Endothelial cell of umbilical vein (primary cell): ENCODE measurements at places on chromosomes 2 and 18.

DNA sequence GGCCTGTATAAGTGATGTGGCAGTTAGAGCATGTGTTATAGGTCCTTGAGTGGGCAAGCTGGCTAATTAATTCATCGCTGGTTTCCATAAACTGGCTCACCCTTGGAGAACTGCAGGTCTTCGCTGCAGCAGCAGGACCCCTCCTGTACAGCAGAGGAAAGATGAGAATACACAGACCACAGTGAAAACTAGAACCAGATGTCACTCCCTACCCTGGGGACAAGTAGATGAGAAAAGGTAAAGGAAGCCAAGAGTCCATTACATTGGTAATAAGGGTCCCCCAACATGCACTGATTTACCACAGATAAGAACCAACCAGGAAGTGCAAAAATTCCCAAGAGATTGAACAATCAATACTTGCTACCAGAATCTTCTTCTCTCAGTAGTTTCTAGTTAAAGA, 415.6 kb upstream of the LYPD1 start:
- DNase-seq: no peak

GRCh38 chr18:35479911-35480586, 17.7 kb downstream of the INO80C start:
- no peak for DNase-seq

DNA sequence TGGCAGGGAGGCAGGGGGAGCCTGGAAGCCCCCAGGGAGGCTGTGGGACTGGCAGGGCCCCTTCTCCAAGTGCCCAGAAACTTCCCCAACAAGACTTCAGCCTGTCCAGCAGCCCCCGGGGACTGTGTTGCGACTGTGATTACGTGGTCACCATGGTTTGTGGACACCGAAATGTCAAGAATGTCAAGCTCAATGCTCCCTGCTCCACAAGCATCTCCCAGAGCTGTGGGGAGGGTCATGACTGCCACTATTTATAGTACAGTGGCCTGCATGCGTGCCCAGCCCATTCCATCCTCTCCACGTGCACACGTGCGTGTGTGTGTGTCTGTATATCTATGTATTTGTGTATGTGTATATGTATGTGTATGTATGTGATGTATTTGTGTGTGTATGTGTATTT, 93.8 kb upstream of the MBOAT2 start:
- no peak for DNase-seq

DNA sequence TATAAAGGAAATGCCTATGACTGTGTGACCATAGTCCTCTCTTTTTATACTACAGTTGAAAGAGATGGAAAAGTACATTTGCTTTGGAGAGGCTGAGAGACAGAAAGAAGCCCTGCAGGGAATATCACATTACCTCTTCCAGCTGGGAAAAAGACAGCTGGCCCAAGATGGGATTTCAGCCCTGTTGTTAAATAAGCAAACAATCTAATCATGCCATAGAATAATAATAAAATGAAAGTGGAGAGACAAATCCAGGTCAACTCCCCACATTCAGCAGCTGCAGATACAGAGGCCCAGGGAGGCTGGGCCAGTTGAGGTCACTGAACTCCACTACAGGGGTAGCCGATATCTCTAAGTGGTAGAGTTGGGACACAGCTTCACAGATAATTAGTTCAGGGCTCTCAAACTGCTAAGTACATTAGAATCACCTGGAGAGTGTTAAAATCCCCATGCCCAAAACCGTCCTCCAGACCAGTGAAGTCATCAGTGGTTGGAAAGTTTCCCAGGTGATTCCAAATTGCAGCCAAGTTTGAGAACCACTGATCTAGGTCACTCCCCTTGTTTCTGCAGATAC, 81.9 kb downstream of the MOGAT1 start:
- DNase-seq: no peak

DNA sequence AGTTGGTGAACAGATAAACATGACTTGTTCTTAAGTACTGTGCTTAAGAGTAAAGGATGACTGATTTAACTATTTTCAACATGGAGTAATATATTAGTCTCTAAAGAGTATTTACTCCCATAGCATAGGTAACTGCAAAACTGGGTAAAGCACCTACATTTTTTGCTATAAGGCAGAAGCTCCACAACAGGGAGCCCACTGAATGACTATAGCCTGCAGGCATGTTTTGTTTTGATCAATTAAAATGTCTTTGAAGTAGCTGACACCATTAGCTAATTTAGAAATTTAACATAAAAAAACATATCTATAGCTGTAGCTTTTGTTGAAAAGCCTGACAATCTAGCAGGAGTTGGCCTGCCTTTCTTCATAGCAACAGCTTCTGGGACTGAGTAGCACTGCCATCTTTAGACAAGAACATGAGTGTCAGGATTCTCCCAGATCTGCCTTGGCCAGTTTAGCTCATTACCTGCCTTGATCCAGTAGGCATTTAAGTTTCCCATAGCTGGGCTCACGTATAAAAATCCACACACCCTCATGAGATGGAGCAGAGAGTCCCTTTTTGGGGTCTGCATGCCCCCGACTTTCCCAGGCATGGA, 1935.1 kb upstream of the PIK3C3 start:
- no peak for DNase-seq

DNA sequence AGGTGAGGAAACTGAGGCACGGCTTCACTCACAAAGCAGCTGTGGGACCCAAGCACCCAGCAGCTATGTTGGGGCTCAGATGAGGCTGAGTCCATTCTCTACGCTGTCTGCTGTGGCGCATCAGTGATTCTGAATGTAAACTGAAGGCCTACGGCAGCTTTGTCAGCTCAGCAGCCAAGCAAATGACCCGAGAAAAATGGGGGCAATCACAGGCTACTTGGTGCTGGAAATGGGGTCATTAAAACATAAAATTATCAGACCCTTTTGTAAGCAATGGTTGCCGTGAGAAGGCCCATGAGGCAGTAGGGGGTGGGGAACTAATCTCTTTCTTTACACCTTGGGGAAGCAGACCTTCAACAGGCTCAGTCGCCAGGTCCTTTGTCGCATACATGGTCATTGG, 84.0 kb upstream of the ZCCHC2 start:
- no peak for DNase-seq

DNA sequence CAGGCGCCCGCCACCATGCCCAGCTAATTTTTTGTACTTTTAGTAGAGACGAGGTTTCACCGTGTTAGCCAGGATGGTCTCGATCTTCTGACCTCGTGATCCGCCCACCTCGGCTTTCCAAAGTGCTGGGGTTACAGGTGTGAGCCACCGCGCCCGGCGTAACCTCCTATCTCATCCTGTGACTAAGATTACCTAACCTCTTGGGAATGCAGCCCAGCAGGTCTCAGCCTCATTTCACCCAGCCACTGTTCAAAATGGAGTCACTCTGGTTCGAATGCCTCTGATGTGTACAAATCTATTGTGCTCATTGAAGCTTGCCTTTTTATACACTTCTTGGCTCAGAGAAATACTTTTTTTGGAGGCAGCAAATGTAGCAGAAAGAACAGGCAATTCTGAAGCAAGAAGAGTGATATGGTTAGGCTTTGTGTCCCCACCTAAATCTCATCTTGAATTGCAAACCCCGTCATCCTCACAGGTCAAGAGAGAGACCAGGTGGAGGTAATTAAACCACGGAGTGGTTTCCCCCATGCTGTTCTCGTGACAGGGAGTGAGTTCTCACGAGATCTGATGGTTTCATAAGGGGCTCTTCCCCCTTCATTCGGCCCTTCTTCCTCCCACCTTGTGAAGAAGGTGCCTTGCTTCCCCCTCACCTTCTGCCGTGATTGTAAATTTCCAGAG, 60.6 kb downstream of the SLC4A3 start:
- no peak for DNase-seq

DNA sequence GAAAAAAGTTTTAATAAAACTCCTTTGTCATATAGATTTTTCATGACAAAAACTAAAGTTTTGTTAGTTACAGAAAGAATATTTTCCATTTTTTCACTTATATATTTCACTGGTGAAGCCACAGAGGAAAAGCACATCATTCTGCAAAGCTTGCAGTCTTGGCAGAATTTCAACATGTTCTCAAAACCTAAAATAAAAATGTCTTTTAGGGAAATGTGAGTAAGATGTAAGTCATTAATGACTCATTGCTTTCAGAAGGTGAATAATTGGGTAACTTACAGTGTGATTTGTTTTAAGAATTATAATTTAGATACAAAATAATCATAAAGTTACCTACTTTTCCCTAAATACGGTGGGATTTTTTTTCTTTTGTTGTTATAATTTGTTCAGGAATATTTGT, 43.4 kb upstream of the TNFRSF11A start:
- peak; percentile 83 for DNase-seq

DNA sequence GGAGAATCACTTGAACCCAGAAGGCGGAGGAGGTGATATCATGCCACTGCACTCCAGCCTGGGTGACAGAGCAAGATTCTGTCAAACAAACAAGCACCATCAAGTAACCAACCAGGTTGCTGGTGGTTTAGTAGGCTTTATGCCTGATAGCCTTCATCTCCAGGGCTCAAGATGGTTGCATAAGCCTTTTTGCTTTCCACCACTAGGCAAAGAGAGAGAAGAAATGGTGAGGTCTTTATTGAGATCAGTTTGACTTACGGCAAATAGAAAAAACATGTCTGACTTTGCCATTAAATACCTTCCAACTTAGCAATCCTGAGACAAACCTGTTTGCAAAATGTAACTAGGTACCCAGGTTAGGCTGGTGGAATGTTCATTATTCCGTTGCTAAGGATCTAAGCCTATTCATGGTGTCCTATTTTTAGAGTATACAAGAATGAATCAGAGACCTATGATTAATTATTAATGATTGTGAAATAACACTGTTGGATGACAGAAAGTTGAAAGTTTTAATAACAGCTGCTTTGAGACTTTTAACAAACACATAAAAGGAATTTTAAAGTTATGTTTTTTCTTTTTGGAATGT, 53.5 kb upstream of the SLC38A11 start:
- no peak for DNase-seq

- no peak for DNase-seq
Observed at GRCh38 chr2:122236152-122236874, 480.9 kb downstream of the TSN start.

DNA sequence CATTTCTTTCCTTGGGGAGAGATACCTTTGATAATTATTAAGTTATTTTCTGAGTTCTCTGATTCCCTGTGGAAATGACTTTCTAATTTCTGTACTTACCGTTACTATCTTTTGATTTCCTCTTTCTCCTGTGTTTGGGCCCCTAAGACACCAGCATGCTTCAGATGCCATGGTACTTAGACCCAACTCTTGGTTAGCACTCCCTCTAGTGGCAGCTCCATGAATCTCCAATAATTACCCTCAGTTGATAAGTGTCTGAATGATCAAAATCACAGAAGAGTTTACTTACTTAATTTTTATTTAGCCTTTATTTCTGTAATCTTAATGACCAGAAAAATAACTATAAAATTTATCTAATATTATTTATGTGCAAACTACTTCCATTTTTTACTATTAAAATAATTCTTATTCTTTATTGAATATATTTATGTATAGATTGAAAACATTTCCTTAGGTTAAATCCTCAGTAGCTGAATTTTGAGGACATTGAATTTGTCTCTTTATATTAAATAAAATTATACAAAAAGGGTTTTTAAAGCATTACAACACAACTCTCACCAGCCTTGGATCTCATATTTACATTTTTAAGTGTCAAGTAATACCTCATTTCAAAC, 300.4 kb downstream of the KCNS3 start:
- DNase-seq: peak; percentile 65

- DNase-seq: peak; percentile 64
Observed at GRCh38 chr2:39541011-39541930, 104.2 kb upstream of the MAP4K3 start.

- no peak for DNase-seq
Observed at GRCh38 chr18:27674411-27674810, 489.3 kb upstream of the CHST9 start.

DNA sequence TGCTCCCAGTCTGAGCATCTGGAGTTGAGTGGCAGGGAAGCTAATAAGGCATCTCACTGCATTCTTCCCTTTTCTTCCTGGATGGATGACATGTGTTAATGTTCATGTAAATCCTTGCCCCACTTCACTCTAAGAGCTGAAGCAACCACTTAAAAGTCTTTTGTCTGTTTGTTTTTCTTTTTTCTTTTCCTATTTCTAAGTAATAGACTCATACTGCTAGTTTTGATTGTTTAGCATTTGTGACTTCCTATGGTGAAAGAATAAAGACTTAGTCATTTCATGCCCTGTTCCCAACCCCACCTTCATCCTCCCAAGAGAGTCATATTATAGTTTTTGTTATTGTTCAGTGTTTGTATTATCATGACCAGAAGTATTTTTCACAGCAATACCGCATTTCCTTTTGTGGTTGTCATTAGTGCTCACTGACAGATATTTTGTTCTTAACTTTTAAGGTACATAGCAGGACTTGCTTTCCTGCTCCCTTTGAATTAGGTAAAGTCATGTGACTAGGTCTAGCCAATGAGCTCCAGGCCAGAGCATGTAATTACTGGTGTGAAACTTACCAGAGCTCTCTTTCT, 18.1 kb upstream of the SPP2 start:
- DNase-seq: peak; percentile 57

GRCh38 chr18:24026457-24026856, 11.9 kb downstream of the TTC39C start:
- DNase-seq: no peak

DNA sequence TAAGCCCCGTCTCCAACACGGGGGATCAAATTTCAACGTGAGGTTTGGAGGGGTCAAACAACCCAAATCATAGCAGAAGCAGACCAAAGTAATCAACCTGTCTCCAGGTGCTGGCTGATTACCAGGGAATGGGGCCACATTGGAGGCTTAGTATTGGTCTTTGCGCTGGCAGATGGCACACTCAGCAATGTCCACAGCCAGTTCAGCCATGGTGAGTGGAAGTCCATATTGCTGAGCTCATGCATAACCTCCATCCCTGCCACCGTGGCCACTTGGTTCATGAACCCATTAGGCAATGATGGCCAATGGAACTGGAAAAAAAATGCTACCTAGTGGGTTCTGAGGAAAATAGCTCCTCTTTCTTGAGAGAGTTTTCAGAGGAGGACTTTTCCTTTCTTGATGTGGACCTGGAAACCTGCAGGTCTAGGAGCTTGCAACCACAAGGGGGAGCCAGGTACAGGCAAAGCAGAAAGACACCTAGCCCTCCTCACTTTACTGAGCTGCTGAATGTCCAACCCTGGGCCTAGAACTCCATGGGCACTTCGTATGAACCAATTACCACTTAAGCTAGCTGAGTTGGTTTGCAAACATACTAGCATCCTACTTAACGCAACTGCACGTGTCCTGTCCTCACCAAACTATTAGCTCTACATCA, 128.0 kb upstream of the GYPC start:
- DNase-seq: no peak
